ENCODE measurements at places on chromosomes 11 and 22. TPM values are rescaled to one million over a fixed set of nuclear protein-coding genes. Genes with fewer than 3 reads are reported as not detected.

DNA sequence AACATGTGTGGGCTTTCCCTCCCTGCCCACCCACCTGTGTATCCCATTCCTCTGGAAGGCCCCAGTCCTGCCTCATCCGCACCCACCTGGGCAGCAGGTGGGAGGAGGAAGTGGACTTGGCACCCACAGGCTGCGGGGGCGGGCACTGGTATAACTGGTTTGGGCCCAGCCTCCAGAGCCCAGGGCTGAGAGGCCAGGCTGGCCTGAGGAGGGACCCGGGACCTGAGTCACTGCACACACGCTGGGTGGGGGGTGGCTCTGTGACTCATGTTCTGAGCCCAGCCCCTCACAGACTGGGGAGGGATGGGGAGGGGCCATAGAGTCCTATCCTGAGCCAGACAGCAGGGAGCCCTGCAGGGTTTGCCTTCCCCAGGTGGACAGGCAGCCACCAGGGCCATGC lies 16.7 kb downstream of the PHLDA2 start:
- peak; percentile 74 for DNase-seq

DNA sequence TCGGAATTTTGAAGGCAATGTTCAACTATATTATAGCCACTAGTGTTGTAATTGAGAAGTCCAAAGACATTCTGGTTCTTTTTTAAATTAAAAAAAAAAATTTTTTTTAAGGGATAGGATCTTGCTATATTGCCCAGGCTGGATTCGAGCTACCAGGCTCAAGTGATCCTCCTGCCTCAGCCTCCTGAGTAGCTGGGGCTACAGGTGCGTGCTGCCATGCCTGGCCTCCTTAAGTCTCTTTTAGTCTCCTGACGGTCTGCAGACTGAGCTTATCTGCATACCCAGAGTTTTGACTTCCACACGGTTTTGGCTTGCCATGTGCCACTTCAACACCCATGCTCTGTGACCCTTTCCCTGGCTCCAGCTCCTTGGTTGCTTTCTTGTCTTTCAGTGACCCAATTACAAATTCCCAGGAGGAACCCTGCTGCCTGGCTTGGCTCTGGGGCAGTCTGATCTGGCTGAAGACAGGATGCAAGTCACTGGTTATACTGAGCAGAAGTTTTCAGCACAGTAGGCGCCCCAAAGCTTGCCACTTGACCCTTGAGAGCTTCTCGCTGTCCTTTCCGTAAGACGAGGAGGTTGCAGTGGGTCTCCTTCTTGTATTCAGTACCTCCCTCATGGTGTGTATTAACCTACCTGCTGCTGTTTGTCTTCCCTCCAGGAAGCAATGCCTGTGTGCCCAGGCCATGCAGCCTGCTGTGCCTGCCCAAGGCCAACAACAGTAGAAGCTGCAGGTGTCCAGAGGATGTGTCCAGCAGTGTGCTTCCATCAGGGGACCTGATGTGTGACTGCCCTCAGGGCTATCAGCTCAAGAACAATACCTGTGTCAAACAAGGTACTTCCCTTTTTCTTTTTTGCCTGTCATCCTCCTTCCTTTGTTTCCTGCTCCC lies 113.8 kb upstream of the SORL1-AS1 start:
- no peak for DNase-seq

- DNase-seq: no peak
Observed at GRCh38 chr22:50583294-50583861, 729 bp upstream of the CHKB start.

GRCh38 chr11:31818874-31819331 lies 7.8 kb upstream of the PAX6 start:
- DNase-seq: no peak

DNA sequence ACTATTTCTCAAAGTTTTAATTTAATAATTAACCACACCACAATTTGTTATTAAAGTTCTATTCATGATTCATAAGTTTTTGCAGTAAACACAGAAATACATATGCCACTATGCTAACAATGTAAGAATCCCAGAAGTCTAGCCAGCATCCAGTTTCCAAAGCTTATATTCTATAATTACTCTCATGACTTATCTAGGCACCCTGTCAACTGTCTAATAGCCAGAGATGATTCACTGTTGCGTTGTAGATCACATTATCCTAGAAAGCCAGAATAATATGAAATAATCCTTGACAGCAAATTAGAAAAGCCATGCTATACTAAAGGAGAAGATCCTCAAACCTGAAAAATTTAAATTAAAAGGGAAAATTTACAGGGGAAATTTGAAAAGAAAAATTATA lies 141.0 kb downstream of the SOX6 start:
- no peak for DNase-seq

- DNase-seq: peak; percentile 84
Observed at GRCh38 chr11:111063726-111064517, 181.6 kb upstream of the POU2AF2 start.

DNA sequence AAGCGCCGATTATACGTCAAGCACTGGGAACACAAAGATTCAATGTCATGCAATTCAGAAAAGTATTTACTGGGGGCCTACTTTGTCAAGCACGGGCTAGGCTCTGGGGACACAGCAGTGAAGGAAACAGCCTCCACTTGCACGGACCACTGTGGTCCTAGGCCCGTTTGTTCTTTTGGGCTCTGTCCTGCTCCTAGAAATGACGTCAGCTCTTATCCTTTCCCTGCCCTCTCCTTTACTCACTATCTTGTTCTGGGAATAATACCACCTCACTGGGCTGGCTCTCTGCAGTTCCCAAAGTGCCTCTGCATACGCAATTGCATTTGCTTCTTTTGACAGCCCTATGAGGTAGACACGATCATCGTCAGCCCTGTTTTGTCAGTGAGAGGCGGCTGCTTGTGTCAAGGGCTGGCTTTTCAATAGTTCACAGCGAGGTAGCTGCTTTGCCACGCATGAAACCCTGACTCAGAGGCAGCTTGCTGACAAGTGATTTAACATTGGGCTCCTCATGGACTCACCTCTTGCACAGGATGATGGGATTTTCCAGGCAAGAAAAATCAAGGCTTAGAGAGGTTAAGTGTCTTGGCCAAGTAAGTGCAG lies 22.9 kb upstream of the IGSF22 start:
- peak; percentile 65 for DNase-seq

- DNase-seq: no peak
Observed at GRCh38 chr11:215581-216037, 8.1 kb downstream of the RIC8A start.

DNA sequence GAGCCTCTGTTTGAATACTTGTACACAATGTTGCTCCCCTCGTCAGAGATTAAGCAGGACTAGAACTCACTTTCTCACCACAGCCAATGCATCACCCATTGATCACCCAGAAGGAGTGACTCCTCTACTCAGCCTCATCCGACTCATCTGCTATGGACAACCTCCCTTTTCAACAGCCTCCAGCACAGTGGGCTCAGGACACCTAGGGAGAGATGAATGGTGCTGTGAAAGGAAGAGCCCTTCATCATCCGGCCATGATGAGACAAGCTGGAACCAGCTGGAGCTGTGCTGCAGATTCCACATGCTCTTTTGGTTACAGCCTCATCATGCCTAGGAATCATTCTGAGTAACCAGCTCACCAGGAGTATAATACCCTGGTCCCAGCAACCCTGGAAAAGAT lies 15.5 kb downstream of the C11orf91 start:
- no peak for DNase-seq

DNA sequence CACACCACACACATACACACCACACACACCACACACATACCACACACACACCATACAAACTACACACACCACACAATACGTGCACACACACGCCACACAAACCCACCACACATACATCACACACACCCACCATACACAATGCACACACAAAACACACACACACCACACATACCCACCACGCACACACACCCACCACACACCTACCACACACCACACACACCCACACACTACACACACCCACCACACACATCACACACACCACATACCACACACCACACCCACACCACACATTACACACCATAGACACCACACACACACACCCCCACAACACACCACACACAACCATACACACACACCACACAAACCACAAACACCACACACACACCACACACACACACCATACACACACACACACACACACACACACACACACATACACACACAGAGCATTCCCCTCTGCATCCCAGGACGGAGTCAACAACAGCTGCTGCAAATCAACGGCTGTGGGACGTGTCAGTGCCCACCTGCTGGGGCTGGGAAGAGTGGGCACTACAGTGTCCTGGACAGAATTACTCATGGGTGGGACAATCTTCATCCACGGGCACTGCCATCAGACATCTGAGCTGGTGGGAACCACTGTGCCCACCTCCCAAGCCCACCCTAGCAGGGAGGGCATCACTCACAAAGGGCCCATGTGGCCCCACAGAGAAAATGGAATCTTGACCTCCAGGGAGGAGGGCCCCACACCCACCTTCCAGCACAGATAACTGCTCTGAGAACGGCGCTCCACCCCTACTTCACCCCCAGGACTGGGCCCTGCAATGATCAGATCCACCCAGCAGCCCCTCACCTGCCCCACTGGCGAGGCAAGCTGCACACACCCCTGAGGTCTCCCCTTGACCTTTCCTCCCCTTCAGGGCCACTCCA lies 8.4 kb downstream of the TP53I11 start:
- no peak for DNase-seq

GRCh38 chr11:86624366-86624765 lies 48.0 kb downstream of the ME3 start:
- no peak for DNase-seq

DNA sequence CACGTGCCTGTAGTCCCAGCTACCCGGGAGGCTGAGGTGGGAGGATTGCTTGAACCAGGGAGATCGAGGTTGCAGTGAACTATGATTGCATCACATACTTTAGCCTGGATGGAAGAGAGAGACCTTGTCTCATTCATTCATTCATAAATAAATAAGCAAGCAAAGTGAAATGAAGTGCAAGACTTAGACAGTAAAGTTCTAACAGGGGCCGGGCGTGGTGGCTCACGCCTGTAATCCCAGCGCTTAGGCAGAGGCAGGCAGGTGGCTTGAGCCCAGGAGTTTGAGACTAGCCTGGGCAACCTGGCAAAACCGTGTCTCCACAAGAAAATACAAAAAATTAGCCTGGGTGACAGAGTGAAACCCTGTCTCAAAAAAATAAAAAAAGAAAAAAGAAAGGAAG lies 1.6 kb upstream of the ZNF280A start:
- no peak for DNase-seq

- DNase-seq: no peak
Observed at GRCh38 chr11:126646701-126647557, 291.4 kb downstream of the ST3GAL4 start.

- peak; percentile 62 for DNase-seq
Observed at GRCh38 chr11:66328302-66329144, 7.7 kb downstream of the RIN1 start.

DNA sequence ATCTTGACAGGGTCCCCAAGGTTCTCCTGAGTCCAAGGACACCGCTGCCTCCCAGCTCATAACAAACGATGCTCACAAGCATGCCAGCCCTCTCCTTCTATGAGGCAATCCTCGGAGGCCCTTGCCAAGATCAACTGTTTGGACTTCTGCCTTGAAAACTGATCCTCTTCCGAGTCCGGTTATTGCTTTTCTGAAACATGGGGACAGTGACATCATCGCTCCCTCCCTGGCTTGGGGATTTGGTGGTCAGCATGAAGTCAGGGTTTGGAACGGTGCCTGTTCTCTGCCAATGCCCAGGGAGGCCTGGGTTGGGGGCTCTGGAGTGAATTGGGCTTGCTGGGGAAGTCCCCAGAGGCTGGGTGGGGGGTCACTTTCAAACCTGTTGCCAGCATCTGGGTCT lies 149.3 kb downstream of the FBXO7 start:
- DNase-seq: peak; percentile 86

DNA sequence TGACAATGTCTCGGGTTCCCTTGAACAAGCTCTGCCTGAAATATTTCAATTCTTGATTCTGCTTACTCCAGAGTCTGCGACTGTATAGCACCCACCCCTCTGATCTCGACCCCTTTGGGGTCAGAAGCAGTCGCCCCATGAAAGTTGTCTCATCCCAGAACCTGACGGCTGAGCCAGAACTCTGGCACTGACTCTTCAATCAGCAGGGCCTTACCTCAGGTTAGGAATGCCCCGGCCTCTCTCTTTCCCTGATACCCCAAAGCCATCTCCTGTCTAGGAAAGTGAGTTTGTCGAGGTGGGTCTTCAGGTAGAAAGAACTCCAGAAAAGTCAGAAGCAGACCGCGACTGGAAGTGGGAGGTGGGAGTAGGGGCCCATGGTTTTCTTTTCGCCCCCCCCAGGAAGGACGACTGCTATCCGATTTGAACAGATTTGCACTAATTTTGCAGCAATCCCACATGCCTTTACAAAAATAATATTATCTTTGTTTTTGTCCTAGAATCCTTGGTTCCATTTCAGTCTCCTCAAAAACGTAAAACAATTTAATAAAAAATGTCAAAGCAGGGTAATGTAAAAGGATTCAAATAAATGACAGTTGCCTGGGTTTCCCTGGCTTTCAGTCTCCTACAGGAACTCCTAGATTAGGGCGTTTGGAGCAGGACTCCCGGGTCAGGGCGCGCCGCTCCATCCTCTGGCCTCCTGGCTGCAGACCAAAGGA lies 898 bp upstream of the ROBO3 start:
- DNase-seq: no peak

DNA sequence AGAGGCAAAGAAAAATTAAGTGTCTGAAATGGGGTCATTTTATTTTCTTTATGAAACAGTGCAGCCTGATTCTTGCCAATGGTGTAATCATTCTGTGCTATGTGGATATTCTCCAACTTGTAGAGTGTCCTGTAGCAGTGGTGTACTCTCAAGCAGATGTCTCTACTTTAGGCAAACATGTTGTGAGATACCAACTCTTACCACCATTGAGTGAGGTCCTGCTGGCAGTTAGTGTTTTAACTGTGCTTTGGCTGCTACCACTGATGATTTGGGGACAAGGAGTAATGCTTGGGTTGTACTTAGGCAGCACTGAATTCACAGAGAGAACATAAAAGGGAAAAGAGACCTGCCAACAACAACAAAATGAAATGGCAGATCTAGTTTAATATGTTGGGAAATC lies 122.5 kb downstream of the APIP start:
- peak; percentile 40 for DNase-seq

GRCh38 chr11:58394195-58394594 lies 12.5 kb downstream of the OR5B3 start:
- peak; percentile 41 for DNase-seq

The ASCL2 gene
- not detected for total RNA-seq

The DYNC2H1 gene
- 50.8 TPM for total RNA-seq

The OR4C11 gene
- total RNA-seq: not detected

The OR56A1 gene
- not detected for total RNA-seq

The CDC42EP1 gene
- total RNA-seq: 11.8 TPM

The PTGDR2 gene
- total RNA-seq: 0.26 TPM

The MYRF gene
- 0.17 TPM for total RNA-seq

The H19 gene
- total RNA-seq: 55.0 TPM
